NCI-H1092 (cell line): ENCODE measurements at places on chromosomes 13 and 19.

- no peak for DNase-seq
These were observed 11.3 kb upstream of the FFAR2 start for GRCh38 chr19:35436477-35437405.

DNA sequence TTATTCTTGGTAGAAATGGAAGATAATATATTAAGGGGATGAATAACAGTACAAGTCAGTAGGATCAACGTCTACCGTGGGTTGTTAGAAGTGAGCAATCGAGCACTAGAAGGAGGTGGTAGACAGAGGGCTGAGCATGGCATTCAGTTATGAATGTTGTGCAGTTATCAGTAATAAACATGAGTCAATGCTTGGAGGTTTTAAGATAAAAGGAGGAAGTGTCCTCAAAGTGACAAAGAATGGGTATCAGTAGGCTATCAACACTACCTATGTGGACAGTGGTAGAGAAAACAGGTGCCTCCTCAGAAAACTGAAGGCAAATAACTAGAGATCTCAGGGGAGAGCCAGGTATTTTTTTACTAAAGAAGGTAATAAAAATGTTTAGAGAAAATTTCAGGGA, 1607.0 kb downstream of the PCDH9 start:
- no peak for DNase-seq

DNA sequence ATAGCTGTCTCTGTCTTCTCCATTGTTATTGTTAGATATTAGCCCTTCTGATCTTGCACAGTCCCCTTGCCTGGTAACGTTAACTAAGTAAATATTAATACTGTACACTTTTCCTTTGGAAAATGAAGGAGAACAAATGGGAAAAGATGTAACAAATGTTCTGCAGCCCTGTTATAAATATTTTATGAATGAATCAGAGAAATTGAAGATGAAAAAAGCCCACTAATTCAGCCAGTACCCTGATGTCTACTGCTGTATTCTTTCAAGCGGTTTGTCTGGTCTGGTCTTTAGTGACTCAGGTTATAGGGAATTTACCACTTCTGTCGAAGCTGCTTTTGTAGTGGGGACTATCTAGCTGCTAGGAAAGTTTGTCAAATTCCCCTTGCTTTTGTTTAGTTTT, 121.0 kb downstream of the COG6 start:
- no peak for DNase-seq

GRCh38 chr13:105144020-105144419, 1391.4 kb downstream of the EFNB2 start:
- no peak for DNase-seq

DNA sequence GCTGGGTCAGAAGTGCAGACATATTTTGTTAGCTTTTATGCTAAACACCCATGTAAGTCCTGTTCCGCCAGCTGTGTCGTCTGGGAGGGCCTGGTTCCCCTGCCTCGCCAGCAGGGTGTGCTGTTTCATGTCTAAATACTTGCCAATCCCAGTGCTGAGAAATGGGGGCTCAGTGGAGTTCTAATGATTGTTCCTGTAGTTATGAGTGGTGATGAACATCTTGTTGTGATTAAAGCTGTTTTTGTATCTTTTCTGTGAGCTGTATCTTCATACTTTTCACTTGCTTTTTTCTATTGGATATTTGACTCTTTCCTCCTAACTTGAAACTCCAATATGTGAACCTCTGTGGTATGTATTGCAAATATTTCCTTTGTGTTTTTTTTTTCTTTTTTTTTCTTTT, 32.7 kb downstream of the KDM4B start:
- no peak for DNase-seq

GRCh38 chr19:58400316-58400915, 5.0 kb downstream of the RNF225 start:
- DNase-seq, result peak; percentile 17

GRCh38 chr13:104357672-104358354, 1291.6 kb upstream of the SLC10A2 start:
- DNase-seq, result no peak

DNA sequence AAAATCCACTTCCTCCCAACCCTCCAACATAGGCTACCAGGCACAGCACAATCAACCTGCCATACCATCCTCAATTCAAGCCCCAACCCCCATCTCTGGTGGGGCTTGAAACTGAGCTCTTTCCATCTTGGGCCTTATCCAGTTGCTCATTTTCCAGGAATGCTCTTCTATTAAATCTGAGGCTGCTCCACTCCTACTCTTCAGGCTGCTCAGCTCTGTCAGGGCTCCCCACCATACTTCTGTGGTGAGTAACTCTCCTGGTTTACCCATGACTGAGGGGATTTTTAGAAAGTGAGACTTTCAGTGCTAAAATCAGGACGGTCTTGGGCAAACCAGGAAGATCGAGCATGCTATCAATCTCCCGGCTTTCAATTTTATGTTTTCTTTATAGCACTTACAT, 512.8 kb downstream of the LMO7 start:
- no peak for DNase-seq

- DNase-seq, result no peak
These were observed 6.6 kb upstream of the GADD45B start for GRCh38 chr19:2469102-2469914.

GRCh38 chr13:99320693-99321481, 13.7 kb upstream of the GPR183 start:
- no peak for DNase-seq

DNA sequence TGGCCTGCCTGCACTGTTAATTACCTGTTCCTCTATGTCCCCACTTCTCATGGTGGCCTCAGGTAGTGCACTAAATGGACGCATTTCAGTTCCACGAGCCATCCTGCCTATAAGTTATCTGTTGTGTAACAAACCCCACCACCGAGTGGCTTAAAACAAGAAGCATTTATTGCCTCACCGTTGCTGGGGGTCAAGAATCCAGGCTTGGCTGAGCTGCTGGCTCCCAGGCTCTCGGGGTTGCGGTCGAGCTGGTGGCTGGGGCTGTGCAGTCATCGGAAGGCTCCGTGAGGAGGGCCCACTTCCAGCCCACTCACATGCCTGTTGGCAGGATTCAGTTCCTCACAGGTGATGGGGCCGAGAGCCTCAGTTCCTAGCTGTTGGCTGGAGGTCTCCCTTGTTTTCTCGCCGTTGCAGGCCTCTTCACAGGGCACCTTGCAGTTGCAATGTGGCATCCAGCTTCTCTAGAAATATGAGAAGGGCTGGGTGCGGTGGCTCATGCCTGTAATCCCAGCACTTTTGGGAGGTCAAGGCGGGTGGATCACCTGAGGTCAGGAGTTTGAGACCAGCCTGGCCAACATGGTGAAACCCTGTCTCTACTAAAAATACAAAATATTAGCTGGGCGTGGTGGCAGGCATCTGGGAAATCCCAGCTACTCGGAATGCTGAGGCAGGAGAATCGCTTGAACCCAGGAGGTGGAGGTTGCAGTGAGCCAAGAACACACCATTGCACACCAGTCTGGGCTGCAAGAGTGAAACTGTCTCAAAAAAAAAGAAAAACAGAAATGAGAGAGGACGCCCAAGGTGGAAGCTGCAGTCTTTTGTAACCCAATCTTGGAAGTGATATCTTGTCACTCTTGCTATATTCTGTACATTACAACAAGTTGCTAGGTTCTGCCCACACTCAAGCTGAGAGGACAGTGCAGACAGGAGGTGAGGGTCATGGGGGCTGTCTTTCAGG, 6.5 kb upstream of the PTOV1 start:
- no peak for DNase-seq

GRCh38 chr13:57136093-57136492, 4.6 kb upstream of the PRR20A start:
- DNase-seq, result no peak

DNA sequence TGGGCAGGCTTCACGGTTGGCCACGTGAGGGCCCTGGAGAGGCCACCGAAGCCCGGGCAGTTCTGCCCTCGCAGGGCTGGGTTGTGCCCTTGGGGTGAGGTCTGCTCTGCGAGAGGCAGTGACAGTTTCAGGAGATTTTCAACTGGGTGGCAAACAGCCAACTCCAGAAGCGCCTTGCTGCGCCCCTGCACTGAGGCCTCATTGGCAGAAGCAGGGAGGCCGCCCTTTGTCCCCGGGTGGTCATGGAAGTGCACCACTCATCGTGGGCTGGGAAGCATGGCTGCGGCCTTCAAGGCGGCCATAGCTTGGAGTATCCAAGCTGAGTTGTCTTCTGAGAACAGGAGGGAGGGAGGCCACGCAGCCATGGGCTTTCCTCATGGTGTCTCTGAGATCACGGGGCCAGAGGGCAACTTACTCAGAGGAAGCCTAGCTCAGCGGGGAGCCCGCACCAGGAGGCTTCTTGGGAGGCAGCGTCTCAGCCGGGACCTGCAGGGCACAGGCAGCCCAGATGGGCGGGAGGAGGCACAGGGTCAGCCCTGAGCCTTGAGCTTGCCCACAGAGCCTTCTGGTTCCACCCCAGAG, 14.8 kb downstream of the PLEKHJ1 start:
- no peak for DNase-seq

- no peak for DNase-seq
These were observed 25.5 kb downstream of the GRTP1 start for GRCh38 chr13:113338451-113338850.

- no peak for DNase-seq
These were observed 366.4 kb downstream of the KLF12 start for GRCh38 chr13:73767747-73768315.

- DNase-seq, result no peak
These were observed 49.6 kb downstream of the DOCK9 start for GRCh38 chr13:98927951-98928927.

DNA sequence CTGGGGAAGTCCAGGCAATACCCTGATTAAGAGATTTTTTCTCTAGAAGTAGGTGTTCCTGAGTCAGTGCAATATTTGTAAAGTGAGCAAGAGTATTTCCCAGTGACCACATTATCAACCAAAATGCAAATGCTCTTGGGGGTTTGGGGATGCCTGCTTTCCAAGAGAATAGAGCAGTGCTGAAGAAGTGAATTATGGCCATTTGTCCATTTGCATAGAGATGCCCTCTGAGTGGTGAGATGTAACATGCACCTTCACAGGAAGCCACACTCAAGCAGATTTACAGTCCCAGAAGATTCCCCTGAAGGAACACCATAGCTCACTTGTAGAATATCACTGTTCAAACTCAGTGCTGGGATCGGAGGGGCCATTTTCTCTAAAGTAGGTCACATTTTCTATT, 71.8 kb downstream of the TNFSF11 start:
- DNase-seq, result no peak

- no peak for DNase-seq
These were observed 19.8 kb upstream of the ATP11A start for GRCh38 chr13:112669881-112670499.

DNA sequence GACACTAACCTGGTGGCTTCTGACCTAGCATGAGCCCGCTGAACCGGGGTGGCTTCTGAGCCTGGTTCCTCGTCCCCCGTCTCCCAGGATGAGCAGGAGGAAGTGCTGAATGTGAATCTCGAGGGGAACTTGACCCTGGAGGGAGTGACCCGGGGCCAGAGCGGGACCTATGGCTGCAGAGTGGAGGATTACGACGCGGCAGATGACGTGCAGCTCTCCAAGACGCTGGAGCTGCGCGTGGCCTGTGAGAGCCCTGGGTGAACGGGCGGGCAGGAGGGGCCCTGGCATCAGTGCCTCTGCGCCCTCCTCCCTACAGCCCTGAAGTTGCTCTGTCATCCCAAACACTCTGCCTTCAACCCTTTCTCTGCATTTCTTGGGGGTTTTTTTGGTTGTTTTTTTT, 5.6 kb downstream of the BCAM start:
- no peak for DNase-seq

- no peak for DNase-seq
These were observed 14.5 kb upstream of the TNFAIP8L1 start for GRCh38 chr19:4624733-4625362.
